ENCODE measurements at places on chromosomes 13 and 19. TPM values are rescaled to one million over a fixed set of nuclear protein-coding genes. Genes with fewer than 3 reads are reported as not detected.

- no peak for DNase-seq
Observed at GRCh38 chr19:29315556-29316190, 102.7 kb upstream of the UQCRFS1 start.

GRCh38 chr19:29731331-29731850 lies 16.3 kb upstream of the C19orf12 start:
- DNase-seq = no peak

SIGLEC7 gene
- not detected for total RNA-seq

- no peak for DNase-seq
Observed at GRCh38 chr13:102680133-102680717, 14.6 kb downstream of the METTL21C start.

GRCh38 chr13:60230593-60230992 lies 66.9 kb upstream of the DIAPH3 start:
- DNase-seq = no peak

- DNase-seq = no peak
Observed at GRCh38 chr19:15897738-15898276, at the start of gene CYP4F2. CYP4F2 (minus strand) TSS chr19:15898074; CDS start chr19:15897611, 463 bp downstream.

GRCh38 chr13:113835461-113836270 lies 28.2 kb downstream of the GAS6 start:
- no peak for DNase-seq

DNA sequence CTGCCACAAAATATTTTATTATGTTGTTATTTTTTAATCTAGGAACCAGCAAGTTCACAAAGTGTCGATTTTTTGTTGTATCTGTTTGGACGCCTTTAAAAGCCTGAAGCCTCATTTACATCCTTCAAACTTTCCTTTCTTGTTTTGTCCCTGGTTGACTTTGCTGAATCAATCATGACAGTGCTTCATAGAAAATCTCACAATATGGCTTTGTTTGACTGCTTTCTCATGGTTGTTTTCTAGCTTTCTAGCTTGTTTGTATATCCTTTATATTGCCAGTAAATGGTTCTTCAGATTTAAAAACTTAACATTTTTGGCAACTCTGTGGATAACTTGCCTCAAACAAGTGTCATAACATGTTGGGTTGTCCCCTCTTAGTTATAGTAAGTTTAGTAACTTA lies 84.1 kb upstream of the ATXN8OS start:
- DNase-seq = no peak

GRCh38 chr13:63370101-63370500 lies 1954.5 kb upstream of the PCDH20 start:
- DNase-seq = no peak

GDF15 gene
- 1.2 TPM for total RNA-seq

TUBB4A gene
- 39.9 TPM for total RNA-seq

Data from neural crest cell (in vitro differentiated cells).